ENCODE measurements at places on chromosomes 6 and 20. TPM values are rescaled to one million over a fixed set of nuclear protein-coding genes. Genes with fewer than 3 reads are reported as not detected.

FBXL4 gene
- total RNA-seq: 20.2 TPM

C20orf141 gene
- 2.3 TPM for total RNA-seq

FAM83C gene
- not detected for total RNA-seq

CTCFL gene
- not detected for total RNA-seq

LGSN gene
- total RNA-seq: not detected

SPEF1 gene
- total RNA-seq: not detected

BPI gene
- not detected for total RNA-seq

C6orf58 gene
- not detected for total RNA-seq

TRIM10 gene
- not detected for total RNA-seq

IFNGR1 gene
- 297 TPM for total RNA-seq

DNMT3B gene
- 0.85 TPM for total RNA-seq

GABRR2 gene
- total RNA-seq: 0.57 TPM

HAO1 gene
- not detected for total RNA-seq

ASF1A gene
- total RNA-seq: 11.4 TPM

NFKBIL1 gene
- 31.6 TPM for total RNA-seq

GGTLC1 gene
- not detected for total RNA-seq

OPRL1 gene
- 1.5 TPM for total RNA-seq

GINM1 gene
- total RNA-seq: 75.5 TPM

MTFR2 gene
- 1.3 TPM for total RNA-seq

GPSM3 gene
- total RNA-seq: 11.7 TPM

GMPR gene
- total RNA-seq: 6.8 TPM

CYP24A1 gene
- total RNA-seq: not detected

CD93 gene
- 82.9 TPM for total RNA-seq

Data from subcutaneous adipose tissue (tissue), 4 donors.